ENCODE measurements at places on chromosomes 3 and 15. TPM values are rescaled to one million over a fixed set of nuclear protein-coding genes. Genes with fewer than 3 reads are reported as not detected.

DNA sequence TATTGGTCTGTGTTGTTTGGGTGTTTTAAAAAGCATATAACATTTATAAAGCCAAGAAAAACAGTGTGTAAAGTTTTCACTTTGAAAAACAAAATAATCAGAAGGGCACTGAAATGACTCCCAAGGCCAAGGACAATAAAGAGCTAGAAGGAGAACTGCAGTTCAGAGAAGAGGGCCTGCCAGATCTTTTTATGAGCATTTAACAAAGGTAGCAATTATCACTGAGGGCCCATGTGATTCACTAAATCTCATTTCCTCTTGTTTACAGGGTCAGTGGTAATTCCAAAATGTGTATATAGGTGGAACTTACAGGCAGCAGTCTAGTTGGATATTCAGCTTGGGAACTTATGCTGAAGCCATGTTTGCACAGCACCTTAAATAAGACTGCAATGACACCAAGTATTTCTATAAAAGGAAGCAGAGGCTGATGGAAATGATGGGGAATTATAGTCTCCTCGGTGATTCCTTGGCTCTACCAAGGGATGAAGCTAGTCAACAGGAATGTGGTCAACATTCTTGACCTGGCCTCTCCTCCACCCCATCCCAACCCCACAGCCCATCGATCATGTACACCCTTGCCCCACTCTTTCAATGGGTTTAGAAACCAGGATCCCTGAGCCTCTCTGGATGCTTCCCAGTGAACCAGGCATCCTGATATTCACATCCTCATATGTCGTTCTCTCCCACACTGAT is 54.4 kb upstream of the THUMPD3 start:
- DNase-seq, result no peak

DNA sequence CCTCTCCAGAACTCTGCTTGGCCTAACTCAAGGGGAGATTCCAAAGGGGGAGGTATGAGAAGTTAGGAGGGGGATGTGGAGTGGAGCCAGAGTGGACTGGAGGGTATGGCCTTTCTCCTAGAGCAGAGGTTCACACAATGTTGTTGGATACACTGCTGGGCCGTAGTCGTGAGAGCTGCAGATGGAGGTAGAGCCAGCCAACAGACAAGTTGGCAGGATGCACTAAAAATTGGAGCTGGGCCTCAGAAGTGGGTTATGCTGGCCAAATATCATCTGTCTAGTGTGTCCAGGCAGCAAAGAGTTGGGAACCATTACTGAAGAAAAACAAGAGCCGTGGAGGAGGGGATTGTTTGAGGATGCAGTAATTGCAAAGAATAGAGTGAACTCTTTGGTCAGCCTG is 27.7 kb upstream of the LRRFIP2 start:
- no peak for DNase-seq

DNA sequence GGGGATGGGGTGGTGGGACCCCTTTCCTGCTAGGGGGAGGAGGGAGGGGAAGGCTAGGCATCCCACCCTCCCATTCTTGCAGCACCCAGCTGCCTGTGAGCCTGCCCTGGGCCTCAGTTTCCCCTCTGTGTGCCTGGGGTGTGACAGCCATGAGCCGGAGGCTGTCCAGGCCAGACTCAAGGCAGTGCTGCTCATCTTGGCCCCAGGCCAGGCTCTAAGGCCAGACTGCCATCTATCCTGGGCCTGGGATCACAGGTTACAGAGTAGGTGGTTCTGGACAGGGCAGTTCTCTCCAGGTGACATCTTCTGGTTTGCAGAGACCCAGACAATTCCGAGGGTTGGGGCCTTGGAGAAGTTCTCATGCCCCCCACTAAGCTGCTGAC is 3.3 kb upstream of the VILL start:
- no peak for DNase-seq

- DNase-seq, result no peak
Observed at GRCh38 chr3:123833398-123833785, 50.7 kb downstream of the MYLK start.

- DNase-seq, result no peak
Observed at GRCh38 chr15:57334257-57334656, 42.0 kb upstream of the CGNL1 start.

Gene PRSS50
- not detected for total RNA-seq

Data from tongue (tissue), 3 donors.